ENCODE measurements at places on chromosomes 16 and 17.
A peak's percentile ranks its signal among the peaks of the same experiment; 100 is the strongest.

DNA sequence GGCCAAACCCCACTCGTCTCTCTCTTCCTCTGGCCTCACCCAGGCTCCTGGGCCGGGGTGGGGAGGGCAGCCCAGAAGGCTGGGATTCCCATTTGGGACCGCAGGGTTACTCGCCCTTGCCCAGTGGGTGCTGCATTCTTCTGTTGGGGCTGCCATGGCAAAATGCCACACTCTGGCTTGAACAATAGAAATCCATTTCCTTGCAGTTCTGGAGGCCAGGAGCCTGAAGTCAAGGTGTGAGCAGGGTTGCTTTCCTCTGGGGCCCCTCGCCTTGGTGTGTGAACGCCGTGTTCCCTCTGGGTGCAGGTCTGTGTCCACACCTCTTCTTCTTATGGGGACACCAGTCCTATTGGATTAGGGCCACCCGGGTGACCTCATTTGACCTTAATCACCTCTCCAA lies 105.8 kb upstream of the GSE1 start:
- DNase-seq = no peak

GRCh38 chr17:39360537-39360936 lies 40.9 kb downstream of the FBXL20 start:
- DNase-seq = no peak

- DNase-seq = peak; percentile 63
These were observed 43.6 kb upstream of the HAPSTR1 start for GRCh38 chr16:9047689-9048301.

GRCh38 chr17:7989781-7990655 lies 12.4 kb upstream of the GUCY2D start:
- DNase-seq = peak; percentile 98

DNA sequence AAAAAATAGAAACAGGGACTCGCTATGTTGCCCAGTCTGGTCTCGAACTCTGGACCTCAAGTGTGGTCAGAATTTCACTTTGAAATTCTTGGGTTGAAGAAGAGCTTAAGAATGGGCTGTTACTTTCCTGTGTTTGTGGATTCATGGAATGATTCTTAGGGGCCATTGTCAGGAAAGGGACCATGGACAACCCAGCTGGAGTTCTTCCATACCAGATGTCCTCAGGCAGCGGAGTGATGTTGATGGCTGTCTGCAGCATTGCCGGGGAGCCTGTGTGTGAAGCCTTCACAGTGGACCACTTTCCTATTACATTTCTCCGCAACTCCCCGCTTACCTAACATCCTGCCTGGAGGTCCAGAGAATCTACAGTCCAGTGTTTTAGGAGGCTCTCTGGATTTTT lies 145.9 kb downstream of the CLEC16A start:
- no peak for DNase-seq

- no peak for DNase-seq
These were observed 29.3 kb upstream of the GSG1L start for GRCh38 chr16:28092721-28093384.

GRCh38 chr17:76004750-76005262 lies 4.2 kb downstream of the CDK3 start:
- no peak for DNase-seq

DNA sequence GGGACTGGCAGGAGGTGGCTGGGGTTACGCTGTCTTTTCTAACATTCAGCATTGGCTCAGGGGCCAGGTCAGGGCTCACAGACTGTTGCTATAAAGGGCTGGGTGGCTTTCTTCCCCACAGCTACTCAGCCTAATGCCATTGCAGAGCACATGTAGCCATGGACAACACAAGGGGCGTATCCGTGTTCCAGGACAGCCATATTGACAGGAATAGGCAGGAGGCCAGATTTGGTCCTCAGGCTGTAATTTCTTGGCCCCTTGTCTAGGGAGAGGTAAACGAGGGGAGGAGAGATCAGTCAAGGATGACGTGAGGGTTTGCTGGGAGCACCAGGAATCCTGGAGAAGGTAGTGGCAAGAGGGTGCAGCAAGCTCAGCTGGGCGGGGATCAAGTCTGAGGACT lies 21.2 kb upstream of the MYO15B start:
- no peak for DNase-seq

DNA sequence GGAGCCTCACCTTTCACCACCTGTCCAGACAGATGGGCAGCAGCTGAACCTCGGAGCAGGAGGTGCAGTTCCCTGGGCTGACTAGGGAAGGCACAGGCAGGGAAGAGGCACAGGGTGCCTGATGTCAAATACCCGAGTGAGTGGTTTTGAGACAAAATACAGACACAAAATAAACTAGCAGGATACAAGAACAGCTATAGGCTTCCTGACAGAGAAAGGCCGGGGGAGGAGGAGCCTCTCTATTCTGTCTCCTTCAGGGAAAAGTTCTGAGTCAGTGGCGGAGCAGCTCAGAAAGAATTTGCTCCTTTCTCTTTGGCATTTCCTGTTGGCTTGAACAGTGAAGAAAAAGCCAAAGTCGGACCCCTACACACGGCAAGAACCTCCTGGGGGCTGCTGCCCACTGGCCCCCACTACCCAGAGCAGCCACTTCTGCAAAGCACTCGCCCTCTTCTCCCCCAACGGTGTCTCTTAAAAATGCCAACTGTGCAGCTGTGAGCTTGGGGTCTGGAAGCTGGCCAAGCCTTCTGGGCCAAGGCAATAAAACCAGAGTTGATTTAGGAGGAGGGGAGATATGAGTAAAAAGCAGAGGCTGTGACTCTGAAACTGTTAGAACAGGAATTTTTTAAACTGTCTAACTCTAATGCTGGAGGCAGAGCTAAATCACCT lies 14.4 kb upstream of the FAAP100 start:
- DNase-seq = no peak

GRCh38 chr17:32610943-32611342 lies 124.2 kb downstream of the CDK5R1 start:
- DNase-seq = no peak

- no peak for DNase-seq
These were observed 49.6 kb downstream of the PSMD12 start for GRCh38 chr17:67316781-67317180.

- no peak for DNase-seq
These were observed 127.9 kb downstream of the NPIPB5 start for GRCh38 chr16:22638393-22639206.

DNA sequence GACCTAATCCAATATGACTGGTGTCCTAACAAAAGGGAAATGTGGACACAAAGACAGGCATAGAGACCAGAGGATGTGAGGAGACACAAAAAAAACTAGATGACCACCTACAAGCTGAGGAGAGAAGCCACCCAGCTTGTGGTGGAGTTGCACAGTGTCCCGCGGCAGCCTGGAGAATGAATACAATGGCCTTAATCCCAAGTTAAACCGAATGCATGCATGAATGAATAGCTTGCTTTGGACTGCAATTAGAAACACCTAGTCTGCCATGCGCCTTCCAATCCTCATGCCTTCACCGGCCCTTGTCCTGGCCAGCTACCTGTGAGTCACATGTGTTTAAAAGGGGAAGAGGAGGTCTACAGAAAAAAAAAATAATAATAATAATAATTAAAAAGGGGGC lies 72.0 kb downstream of the CNGB1 start:
- no peak for DNase-seq

DNA sequence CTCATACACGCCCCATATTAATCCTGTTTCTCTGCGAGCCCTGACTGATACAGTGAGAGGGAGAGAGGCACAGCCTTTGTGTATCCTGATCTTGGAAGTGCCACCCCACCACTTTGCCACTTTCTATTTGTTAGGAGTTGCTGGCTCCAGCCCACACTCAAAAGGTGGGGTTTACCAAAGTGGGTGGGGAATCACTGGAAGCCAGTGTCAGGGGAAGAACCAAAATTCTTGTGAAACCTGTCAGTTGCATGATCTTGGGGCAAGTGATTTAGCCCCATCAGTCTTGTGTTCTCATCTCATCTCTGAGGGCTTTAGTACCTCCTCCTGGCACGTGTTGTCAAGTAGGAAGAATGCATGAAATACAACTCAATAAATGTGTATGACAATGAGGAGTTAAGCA lies 119.5 kb downstream of the SOX9 start:
- no peak for DNase-seq

GRCh38 chr17:29723278-29724047 lies 100.8 kb upstream of the CORO6 start:
- DNase-seq = no peak

GRCh38 chr16:2511128-2511800 lies 2.5 kb upstream of the ATP6V0C start:
- DNase-seq = no peak

GRCh38 chr17:80859002-80859941 lies 132.4 kb upstream of the CHMP6 start:
- no peak for DNase-seq

DNA sequence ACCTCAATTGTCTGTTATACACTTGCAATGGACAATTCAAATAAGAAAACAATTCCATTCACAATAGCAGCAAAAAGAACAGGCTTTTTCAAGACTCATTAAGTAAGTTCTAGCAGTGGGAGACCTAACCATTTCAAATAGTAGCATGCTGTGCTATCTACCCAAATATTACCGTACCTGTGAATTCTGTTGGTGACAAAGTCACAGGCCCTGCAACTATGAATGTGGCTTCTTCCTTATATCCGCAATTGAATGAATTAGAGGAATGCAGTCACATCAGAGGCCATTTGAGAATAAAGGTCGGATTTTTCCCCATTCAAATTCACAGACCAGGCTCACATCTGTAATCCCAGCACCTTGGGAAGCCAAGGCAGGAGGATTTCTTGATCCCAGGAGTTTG lies 800 bp upstream of the NME4 start:
- DNase-seq = no peak

DNA sequence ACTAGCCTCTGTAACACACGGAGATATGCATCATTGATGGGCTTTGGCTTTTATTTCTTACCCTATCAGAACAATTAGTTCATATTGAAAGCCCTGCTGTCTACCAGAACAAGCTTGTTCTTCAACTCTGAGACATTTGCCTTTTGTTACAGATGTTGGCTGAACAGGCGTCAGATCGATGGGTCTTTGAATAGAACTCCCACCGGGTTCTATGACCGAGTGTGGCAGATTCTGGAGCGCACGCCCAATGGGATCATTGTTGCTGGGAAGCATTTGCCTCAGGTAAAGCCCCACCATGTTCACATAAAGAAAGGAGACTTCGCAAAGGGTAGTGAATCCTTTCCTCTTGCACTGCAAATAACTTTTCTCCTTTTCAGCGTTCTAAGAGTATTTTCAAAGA lies 232.1 kb downstream of the PHKB start:
- no peak for DNase-seq

DNA sequence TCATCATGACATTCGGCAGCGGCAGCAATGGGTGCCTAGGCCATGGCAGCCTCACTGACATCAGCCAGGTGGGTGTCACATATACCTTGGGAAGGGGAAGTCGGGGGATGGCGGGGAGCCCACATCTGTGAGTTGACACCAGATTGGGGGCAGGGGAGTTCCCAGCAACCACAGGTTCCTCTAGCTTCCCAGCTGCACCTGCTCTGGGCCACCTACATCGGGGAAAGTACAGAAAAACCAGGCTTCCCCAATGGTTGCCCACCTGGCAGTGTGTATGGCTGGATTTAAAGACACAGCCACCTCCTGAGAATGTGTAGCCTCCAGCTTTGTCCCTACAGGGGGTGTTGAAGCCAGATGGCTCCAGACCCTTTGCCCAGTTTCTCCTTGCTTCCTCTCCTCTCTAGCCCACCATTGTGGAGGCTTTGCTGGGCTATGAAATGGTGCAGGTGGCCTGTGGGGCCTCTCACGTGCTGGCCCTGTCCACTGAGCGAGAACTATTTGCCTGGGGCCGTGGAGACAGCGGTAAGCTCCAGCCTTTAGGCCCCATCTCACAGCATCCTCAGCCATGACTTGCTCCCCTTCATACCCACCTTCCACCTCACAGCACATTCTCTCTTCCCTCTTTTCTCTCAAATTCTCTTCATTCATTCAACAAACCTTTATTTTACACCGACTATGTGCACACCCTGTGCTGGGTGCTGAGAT lies 5.0 kb upstream of the TRAF4 start:
- peak; percentile 62 for DNase-seq

GRCh38 chr17:34386697-34387550 lies 23.9 kb upstream of the CCL1 start:
- no peak for DNase-seq

DNA sequence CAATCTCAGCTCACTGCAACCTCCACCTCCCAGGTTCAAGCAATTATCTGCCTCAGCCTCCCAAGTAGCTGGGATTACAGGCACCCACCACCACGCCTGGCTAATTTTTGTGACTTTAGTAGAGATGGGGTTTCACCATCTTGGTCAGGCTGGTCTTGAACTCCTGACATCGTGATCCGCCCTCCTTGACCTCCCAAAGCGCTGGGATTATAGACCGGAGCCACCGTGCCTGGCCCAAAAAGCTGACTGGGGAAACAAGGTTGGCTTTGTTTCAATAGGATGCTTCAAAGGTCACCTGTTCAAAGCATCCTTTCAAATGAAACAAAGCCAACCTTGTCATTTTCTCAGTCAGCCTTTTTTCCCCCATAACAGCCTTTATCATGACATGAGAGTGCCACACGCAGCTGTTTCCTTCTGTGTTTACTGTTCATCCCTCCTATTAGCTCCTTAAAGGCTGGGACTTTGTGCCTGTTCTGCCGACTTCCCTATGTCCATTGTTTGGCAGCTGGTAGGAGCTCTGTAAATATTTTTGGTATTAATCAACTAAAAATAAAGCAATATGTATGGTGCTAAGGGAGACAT lies 51.1 kb downstream of the ADAMTS18 start:
- no peak for DNase-seq

GRCh38 chr17:56351675-56352074 lies 198.4 kb downstream of the ANKFN1 start:
- no peak for DNase-seq

- no peak for DNase-seq
These were observed 6.2 kb downstream of the TUFM start for GRCh38 chr16:28839899-28840298.

DNA sequence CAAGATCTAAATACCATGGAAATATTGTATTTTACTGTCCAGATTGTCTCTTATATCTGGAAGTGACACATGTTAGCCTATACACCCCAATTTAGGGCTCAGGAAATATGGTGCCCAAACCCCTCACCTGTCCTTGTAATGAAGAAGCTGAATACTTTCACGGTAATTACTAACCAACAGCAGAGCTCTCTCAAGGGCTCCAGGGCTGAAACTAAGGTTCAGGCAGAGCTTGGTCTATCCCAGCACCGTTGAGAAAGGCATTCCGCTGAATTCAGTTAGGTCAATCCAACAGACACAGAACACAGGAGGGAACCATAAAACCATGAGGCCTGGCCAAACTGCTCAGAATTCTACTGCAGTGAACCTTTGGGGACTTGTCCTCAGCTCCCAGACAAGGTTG lies 14.9 kb downstream of the MYO18A start:
- no peak for DNase-seq

- no peak for DNase-seq
These were observed 8.1 kb downstream of the DEF8 start for GRCh38 chr16:89956505-89957215.

GRCh38 chr16:4032768-4033167 lies 83.5 kb downstream of the ADCY9 start:
- no peak for DNase-seq
